ENCODE measurements at places on chromosomes 6 and 20.

DNA sequence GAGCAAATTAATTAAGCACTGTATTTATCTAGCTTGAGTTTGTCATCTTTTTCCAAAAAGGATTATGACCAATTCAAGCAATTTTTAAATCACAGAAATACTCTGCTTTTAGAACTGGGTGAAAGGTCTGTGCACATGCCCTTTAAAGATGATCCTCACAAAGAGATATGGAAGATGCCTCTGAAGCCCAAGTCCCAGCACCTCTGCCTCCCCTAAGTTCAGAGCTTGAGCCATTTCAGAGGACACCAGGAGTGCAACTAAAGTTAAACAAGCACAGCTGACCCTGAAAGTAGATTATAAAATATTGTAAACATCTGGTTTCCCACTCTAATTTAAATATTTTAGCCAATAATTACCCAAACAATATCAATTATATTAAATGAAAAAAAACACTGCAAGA lies 139.5 kb upstream of the BEND6 start:
- DNase-seq: no peak

DNA sequence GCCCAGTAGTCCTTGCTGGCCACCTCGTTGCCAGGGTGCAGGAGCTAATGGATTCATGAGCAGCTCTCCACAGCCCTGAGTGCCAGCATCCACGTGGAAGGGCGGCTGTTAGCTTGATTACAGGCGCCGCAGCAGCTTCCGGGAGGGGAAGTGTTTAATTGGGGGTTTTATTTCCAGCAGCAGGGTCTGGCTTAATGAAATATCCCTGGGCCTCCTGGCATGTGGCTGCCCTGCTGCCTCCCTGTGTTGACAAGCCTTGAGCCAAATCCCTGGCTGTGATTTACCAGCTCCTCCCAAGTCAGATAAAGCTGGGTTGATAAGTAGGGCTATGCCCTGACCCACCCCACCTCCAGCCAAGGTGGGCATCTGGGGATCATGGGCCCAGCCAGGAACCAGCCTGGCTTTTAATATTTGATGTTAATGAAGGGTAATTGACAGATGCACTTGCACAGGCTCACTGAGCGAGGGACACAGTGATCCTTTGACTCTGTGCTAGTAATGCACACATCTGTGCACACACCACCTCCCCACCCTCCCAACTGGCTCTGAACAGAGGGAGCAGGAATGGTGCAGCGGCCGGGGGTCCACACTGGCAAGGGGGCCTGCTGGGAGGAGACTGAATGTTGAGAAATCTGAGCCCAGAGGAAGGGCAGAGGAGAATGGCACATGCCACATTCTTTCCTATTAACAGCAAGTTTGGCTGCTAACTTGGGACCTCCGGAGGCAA lies 13.6 kb downstream of the GLP1R start:
- no peak for DNase-seq

DNA sequence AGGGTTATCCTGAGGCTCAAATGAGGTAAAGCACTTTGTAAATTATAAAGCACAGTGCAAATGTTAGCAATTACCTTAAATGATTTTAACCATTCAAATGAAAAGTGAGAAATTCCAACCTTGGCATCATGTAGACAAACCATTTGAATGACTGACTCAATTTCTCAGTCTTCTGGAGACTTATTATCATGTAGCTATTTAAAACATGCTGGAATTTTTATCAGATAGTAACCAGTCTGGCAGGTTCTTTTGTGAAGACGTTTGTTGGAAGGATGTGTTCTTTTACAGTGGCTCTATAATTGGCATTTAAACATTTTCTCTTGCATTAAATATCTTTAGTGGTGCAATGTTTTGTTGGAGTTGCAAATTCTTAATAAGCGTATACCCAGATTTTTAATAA lies 386.6 kb downstream of the NKAIN2 start:
- no peak for DNase-seq

- DNase-seq: no peak
Measured at GRCh38 chr6:33841070-33841469, 37.3 kb upstream of the MLN start.

DNA sequence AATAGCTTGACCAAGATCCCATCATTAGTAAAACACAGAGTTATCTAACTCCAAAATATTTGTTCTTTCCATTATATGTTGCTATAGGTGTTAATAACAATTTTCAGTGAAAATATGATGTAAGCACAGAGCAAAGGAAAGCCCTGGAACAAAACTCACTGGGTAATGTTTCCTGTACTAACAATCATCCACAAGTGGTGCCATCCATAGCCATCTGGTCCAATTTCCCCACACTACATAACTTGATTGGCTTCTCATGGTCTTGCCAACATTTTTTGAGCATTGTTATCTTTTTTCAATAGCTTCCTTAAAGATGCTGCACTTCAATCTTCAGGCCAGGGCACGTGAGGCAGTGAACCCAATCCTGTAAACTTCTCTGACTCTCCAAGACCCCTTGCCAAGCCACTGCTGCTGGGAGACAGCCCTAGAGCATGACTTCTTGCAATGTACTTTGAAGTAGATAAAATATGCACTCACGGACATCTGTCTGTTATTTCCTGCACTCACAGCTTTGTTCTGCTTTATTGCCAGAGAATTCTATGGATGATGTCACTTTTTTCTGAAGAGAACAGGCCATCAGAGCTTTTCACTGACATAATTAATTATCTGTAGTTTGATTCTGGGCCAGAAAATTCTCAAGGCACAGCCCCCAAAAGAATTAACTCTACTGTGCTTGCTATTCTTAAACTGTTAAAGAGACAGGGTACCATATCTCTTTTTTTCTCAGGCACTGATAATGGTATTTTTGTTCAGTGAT lies 97.5 kb upstream of the TMEM30A start:
- no peak for DNase-seq

DNA sequence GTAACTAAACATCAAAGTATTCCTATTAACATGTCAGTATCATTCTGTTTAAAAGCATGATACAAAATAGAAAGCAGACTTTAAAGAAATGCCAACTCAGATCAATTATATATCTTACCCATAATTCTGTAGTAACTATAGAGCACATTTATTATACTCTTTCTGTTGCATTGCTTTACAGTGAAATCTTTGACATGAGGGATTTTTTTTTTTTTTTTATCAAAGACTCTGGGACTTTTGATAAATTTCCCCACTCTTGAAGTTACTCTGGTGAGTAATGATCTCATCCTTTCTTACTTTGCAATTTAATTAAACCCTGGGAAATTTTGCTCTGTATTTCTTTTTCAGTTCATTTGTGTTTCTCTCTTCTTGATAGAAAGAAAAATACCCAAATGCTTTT lies 17.4 kb downstream of the ADGRF4 start:
- DNase-seq: no peak

- DNase-seq: no peak
Measured at GRCh38 chr6:167798453-167798852, 28.3 kb upstream of the AFDN start.

DNA sequence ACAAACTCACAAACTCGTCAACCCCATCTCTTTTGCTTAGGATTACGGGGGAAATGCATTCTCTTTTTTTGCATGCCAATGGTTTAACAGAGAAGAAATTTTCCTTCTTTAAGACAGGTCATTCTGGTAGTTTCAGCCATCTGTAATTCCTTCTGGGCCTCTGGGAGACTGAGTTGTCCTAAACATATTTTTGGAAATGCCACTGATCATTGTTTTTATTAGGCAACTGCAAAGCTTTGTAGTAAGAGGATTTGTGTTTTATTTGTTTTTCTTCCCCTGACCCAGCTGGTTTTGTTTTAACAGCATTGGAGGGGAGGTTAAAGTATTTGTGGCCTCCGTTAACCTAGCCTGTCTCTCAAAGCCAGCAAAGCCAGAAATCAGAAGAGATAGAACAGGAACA lies 73.1 kb upstream of the ISM1 start:
- DNase-seq: no peak

DNA sequence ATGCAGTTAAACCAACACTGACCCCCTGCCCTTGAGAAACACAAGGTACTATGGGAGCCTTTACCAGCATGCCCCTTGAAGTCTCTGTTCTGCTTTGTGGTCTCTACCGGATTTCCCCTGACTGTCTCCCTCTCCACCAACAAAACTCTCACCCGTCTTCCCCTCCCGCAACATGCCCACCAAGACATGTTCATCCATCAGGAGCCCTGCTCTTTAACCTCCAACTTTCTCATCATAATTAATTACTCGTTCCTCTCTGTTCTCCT lies 1.1 kb downstream of the ZNF165 start:
- no peak for DNase-seq

All from H4 (cell line).